ENCODE measurements at places on chromosomes 3 and 15.

- no peak for DNase-seq
Measured at GRCh38 chr15:101445562-101446517, 43.7 kb downstream of the PCSK6 start.

- no peak for DNase-seq
Measured at GRCh38 chr3:42668413-42668760, 14.9 kb downstream of the ZBTB47 start.

DNA sequence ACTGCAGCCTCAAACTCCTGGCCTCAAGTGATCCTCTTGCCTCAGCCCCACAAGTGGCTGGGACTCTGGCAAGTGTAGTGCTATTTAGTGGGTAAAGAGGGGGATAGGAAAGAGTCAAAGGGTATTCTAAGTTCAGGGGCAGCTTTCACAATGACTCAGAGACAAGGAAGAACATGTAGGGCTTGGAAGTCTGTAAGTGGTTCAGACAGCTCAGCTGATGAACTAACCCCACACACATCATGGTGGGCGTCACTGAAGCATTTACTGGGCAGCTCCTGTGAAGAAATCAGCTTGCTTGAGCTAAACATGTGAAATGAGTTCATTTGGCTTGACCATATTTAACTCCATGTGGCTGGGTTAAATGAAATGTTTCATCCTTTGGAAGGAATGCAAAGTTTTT lies 34.6 kb upstream of the THSD4 start:
- no peak for DNase-seq

GRCh38 chr15:67079361-67079760 lies 14.0 kb downstream of the SMAD3 start:
- no peak for DNase-seq

GRCh38 chr3:17444865-17445264 lies 297.6 kb downstream of the TBC1D5 start:
- no peak for DNase-seq

- no peak for DNase-seq
Measured at GRCh38 chr3:45670991-45671390, 18.2 kb upstream of the SACM1L start.

DNA sequence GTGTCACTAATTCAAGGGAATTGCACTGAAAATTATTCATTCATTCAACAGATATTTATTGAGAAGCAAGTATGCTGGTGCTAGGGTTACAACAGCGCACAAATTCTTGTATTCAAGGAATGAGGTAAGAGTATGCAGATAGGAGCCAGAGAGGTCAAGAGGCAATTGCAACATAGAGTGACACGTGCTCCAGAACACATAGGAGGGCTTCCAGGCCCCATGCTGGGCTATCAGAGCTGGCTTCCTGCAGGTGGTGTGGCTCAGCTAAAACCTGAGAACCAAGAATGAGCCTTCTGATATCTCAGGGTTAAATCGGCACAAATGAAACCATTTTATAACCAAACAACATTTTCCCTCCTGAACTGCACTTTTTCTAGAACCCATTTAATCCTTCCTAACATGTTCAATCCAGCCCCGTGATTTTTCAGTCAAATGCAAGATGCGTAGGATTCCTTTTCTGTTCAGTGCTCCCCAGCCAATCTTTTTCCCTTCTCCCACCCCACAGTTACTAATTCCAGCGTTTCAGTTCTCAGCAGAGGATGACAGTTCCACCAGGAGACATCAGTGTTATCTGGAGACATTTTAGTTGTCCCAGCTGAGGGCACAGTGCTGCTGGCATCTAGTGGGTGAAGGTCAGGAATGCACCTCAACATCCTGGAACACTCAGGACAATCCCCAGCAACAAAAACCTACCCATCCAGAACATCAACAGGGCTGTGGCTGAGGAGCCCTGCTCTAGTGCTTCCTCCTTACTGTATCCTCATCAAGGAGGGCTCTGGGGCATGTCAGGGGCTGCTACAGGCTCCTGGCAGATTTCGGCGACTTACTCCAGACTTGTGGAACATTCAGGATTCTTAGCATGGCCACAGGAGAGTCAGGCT lies 13.1 kb downstream of the CCR5AS start:
- DNase-seq = no peak

DNA sequence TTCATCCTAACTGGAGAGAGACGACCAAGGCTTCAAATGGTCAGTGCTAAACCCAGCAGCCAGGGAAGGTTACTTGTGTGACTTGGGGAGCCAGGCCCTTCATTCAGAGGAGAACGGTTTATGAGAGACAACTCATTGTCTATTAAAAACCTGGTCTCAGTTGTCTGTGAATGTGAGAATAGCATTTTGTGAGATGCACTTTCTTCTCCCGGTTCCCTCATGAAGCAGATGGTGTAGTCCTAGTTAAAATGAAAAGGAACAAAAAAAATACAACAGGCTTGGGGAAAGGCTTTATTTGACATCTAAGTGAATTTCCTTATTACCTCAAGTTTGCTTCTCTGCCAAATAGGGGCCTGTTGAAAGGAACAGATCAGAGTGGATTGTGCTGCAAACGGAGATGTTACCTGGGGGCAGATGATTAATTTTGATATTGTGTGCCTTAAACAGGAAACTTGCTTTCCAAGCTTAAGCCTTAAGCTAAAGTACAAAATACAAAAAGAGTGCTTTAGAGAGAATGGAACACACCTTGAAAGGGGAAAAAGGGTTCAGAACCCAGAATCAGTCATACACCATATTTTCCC lies 202.7 kb upstream of the BHLHE40 start:
- DNase-seq = no peak

GRCh38 chr3:107644631-107645030 lies 121.9 kb downstream of the BBX start:
- DNase-seq = no peak

DNA sequence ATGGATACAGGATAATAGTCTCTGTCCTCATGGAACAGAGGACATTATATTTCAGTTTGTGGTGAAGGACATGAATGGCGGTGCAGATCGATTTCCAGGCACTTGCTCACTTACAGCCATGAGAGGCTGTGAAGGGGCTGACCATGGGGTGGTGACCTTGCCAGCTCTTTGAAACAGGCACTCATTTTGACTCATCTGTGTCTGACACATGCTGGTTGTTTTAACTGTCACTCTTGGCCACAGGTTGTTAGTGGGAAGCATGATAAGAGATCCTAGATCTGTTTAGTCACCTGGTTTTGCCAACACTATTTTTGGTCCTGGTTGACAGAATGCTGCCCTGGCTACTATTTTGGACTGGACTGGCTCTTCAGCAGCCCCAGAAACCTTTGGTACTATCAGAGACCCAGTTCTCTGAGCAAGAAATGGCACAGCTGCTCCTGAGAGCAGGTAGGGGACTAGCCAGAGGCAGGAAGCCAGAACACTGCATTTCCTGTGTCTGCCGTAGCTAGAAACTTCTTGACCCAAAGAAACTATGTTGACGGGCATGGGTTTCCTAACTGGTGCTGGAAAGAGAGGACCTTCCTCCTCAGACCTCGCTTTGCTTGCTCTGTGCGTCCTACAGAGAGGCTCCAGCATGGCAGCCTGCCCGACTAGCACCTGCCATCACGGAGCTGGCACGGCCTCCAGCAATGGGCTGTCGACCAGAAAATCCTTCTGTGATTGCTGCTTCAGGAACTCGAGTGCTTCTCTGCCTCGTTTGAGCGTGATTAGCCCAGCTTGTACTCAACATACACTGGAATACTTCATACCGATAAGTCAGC lies 6.3 kb downstream of the PXYLP1 start:
- DNase-seq = no peak

DNA sequence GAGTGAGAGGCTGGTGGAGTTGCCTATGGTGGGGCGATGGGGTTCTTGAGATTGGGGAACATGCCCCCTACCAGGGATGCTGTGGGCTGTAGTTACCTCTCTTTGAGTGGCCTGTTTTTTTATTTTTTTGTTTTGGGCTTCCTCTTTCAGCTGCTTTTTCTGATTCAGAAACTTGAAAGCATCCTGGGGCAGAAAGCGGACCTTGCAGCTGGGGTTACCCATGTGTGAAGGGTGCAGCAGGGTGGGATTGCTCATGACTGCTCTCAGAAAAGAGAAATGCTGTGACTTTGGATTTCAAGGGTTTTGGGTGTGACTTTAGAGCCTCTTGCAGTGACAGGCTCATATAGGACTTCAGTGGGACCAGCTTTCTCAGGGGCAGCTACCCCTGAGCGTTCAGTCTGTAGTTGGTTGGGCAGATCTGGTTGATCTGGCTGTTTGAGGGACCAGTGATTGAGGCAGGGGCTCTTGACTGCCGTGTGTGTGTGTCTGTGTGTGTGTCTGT lies 1.8 kb downstream of the LIMD1 start:
- no peak for DNase-seq

GRCh38 chr3:37107846-37108245 lies 66.5 kb downstream of the LRRFIP2 start:
- no peak for DNase-seq

DNA sequence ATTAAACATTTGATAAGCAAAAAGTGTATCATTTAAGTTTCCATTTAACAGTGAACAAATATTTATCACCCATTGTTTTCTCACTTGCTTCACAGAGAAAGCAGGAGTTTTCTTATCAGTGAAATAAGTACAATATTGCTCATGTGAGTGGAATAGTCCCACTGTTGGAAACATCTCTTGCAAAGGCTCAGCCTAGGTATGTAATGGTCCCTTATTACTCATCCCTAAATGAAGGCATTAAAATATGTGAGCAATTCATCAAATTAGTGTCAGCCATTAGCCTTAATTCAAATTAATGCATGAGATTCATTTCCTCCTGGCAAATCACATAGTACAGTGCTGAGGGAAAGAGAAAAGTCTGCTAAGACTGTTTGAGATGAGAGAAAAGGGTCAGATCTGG lies 9.6 kb upstream of the FMN1 start:
- no peak for DNase-seq

- no peak for DNase-seq
Measured at GRCh38 chr15:40204100-40204499, 34.8 kb upstream of the PAK6 start.

DNA sequence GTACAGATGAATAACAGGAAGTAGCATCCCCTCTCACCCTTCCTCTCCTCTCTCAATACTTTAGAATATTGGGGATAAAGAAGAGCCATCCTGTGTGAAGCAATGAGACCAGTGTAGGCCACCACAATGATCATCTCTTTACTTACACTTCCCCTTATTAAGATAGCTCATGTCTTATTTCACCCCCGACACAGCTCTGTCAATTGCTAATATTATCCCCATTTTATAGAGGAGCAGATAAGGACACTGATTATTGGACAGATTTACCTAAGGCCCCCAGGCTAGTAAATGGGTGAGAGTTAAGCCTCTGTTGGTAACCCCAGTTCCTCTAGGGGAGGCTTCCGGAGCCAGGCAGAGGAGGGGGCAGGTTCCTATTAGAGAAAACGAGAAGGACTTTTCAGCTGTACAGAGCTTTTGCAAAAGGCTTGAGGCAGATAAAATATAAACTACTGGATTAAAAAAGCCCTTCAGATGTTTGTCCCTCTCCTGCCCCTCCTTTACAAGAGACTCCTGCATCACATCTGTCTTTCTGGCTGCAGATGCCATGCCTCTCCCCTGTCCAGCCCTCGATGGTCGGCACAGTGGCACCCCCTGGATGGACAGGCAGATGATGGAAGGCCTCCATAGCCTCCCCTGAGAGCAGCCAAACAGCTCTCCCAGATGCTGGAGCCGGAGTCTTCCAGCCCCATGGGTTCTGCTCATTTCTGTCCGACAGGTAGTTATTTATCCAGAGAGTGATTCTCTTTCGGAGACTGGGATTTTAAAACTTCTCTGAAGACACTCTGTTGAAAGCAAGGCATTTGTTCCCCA lies 49.4 kb upstream of the LCTL start:
- no peak for DNase-seq

- DNase-seq = no peak
Measured at GRCh38 chr3:186922790-186923189, 7.5 kb upstream of the ST6GAL1 start.

- no peak for DNase-seq
Measured at GRCh38 chr3:138940446-138940845, 6.5 kb downstream of the FOXL2 start.

DNA sequence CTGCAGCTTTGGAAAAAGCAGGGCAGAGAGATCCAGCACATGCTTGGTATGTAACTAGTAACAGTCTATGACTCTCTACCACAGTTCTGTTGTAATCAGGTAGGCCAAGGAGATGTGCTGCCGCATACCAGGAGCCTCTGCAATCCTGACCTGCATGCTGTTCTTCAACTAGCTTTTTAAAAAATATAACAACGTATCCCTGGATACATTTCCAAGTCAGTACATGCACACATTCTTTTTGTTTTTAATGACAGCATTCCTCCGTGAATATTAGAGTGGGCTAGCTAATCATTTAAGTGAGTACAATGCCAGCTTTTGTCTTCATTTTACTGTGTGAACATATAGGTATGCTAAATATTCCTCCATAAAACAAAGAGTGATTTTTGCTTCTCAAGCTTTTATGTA lies 437.8 kb downstream of the RBMS3 start:
- no peak for DNase-seq

- no peak for DNase-seq
Measured at GRCh38 chr15:67504796-67505195, 16.1 kb upstream of the C15orf61 start.

DNA sequence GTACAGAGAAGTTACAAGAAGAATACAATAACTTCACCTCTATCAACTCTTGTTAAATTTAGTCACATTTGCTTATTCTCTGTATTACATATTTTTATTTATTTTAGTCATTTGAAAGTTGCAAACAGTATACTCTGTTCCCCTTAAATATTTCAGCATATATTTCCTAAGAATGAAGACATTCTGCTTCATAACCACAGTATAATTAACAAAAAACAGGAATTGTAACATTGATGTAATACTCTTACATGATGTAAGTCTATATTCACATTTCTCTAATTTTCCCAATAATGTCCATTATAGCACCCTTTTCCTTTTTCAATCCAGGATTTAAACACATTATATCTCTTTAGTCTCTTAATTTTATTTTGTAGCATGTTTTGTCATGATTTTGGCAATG lies 112.0 kb downstream of the AKAP13 start:
- DNase-seq = no peak

DNA sequence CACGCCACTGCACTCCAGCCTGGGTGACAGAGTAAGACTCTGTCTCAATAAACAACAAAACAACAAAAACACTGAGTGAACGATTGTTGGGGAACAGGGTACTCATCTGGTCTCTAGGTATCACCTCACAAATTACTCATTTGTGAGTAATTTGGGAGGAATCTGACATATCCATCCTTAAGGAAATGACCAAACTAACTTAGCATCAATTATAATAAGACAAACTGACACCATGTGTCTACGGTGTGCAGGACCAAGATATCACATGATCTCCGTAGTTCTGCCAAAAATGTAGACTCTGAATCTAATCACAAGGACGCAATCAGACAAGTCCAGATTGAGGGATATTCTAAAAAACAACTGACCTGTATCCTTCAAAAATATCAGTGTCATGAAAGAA lies 12.0 kb upstream of the DAPK2 start:
- no peak for DNase-seq
